ENCODE measurements at places on chromosomes 11 and 22.

- DNase-seq: no peak
Observed at GRCh38 chr11:3085052-3085451, 27.8 kb upstream of the CARS1 start.

- no peak for DNase-seq
Observed at GRCh38 chr11:85875505-85875904, 20.3 kb downstream of the CCDC83 start.

GRCh38 chr11:71222318-71223080 lies 29.9 kb downstream of the SHANK2 start:
- no peak for DNase-seq

- no peak for DNase-seq
Observed at GRCh38 chr11:64876835-64877341, 1.5 kb downstream of the EHD1 start.

DNA sequence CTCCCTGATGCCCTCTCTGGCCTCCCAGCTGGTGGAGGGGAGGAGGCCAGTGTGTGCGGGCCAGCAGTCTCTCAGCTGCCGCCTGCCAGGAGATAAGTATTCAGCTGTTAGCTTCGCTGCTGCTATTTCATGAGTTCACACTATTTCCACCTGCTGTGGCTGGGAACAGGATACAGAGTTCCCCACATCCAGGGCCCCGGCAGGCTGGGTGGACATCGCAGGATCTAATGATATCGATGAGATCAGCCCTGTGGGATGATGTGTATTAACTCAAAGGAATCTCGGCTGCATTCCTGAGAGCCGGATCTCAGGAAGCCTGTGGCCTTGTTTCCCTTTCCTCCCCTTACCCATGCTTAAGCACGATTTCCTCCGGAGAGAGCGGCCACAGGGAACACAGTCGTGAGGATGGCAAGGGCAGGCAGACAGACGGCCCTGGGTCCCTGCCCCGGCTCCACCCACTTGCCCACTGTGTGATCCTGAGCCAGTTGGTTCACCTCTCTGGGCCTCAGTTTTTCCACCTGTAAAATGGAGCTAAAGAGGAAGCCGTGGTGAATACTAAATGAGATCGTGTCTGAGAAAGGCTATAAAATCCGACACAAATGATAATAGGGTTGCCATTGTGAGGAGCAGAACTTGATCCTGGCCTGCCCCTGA lies 6.5 kb upstream of the PVALB start:
- no peak for DNase-seq

GRCh38 chr11:102781676-102782075 lies 1.2 kb upstream of the MMP10 start:
- no peak for DNase-seq

GRCh38 chr11:7439746-7440320 lies 45.5 kb upstream of the OLFML1 start:
- DNase-seq: no peak

- DNase-seq: no peak
Observed at GRCh38 chr11:109112821-109113280, 309.1 kb upstream of the C11orf87 start.

DNA sequence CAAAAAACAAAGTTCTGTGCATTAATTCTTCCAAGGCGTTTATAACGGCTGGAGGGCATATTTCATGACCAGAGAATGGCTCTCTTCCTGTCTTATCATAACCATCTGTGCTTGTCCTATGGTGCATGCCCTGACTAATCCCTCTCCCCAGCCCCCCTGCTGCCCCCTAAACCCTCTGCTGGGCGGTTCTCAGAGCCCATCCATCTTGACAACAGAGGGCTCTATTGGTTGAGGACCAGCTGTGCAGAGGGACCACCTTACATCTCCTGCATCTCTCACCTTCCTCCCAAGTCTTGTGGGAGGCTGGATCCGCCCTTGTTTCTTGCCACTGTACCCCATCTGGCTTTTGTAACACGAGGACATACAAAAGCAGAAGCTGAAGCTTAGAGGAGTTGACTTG lies 282.1 kb downstream of the MIAT start:
- DNase-seq: no peak

- no peak for DNase-seq
Observed at GRCh38 chr11:106077609-106078455, at the start of gene AASDHPPT. TSS of gene AASDHPPT (plus strand) at chr11:106077662. CDS start at chr11:106077711, 49 bp downstream.

DNA sequence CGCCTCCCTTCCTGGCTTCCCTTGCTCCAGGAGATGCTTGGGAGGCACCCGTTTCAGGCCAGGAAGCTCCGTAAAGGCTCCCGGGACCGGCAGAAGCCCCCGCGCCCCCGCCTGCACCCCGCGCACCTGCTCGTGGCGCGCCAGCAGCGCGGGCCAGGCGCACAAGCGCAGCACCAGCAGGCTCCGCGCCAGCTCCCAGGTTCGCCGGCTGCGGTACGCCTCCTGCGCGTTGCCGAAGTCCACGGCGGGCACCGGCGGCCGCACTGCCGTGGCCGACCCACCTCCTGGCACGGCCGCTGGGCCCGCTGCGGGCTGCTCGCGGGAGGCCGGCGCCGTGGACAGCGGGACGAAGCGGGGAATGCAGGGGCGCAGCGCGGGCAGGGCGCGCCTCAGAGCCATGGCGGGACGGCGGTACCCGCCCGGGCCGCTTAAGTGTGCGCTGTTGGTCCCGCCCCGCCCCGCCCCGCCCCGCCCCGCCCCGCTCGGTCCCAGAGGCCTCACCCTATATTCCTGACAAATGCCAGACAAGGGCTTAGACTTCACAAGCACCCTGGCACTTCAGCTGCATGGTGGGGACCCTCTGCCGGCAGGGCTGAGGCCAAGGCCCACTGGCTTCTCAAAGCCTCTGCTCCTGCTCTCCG lies at the start of gene PRODH:
PRODH (minus strand) TSS at position 405 of the 641 bp plus-strand sequence; CDS start at position 399, 6 bp downstream.
- DNase-seq: no peak

Measured in esophagus squamous epithelium (tissue), 5 donors.